ENCODE measurements at places on chromosomes 2 and 18. TPM values are rescaled to one million over a fixed set of nuclear protein-coding genes. Genes with fewer than 3 reads are reported as not detected.

The PRKCE gene
- total RNA-seq: 12.8 TPM

DNA sequence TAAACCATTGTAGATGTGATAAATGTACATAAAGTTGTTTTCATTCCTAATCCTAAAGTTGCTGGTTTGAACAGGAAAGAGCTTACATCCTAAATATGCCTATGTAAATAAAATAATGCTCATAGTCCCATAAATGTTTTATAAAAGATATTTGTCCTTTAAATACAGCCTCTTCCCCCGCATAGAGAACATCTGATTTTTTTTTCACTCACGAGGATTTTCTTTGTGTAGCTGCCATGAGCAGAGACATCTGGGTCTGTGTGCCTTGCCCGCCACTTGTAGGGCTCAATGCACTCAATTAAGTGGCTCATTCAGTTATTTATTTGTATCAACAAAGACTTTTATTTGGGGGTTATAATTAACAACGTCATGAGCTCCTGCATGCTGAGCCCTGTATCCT is 72.8 kb downstream of the SOWAHC start:
- no peaks in the 10 kb centered on the region for H3K27me3 ChIP-seq
- H3K4me1 ChIP-seq: peaks cover 26% of the 10 kb centered on the region
- no peaks in the 10 kb centered on the region for H3K36me3 ChIP-seq
- no peak overlapping the region for H3K27ac ChIP-seq

The GALR1 gene
- not detected for total RNA-seq

DNA sequence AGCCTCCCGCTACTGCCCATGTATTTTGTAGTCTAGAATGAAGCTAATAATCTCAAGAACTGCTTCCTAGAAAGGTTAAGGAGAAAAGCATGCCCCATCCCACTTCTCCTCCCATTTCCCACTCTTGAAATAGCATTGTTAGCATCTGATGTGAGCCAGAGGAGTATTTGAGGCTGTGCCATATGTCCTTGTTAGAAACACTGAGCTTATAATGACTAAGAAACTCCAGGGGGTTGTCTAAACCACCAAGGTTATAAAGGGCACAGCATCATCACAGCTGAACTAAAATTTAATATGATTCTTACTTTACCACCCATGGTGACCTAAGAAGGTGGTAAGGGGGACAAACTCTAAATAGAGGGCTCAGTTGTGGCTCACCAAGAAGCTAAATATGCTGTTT is 16.6 kb downstream of the TSPYL6 start:
- peaks cover 4% of the 10 kb centered on the region for H3K4me1 ChIP-seq
- H3K27ac ChIP-seq: no peak overlapping the region
- H3K36me3 ChIP-seq: no peaks in the 10 kb centered on the region
- H3K4me3 ChIP-seq: no peak overlapping the region
- H3K27me3 ChIP-seq: no peaks in the 10 kb centered on the region

GRCh38 chr2:10284108-10284870 is 18.4 kb upstream of the HPCAL1 start:
- no peak for DNase-seq
- H3K36me3 ChIP-seq: no peaks in the 10 kb centered on the region
- H3K4me1 ChIP-seq: no peaks in the 10 kb centered on the region
- no peak overlapping the region for H3K4me3 ChIP-seq

GRCh38 chr18:29164993-29165599 is 988.2 kb upstream of the CDH2 start:
- H3K27me3 ChIP-seq: no peaks in the 10 kb centered on the region
- no peak for DNase-seq
- H3K4me3 ChIP-seq: no peak overlapping the region
- no peaks in the 10 kb centered on the region for H3K4me1 ChIP-seq
- H3K36me3 ChIP-seq: no peaks in the 10 kb centered on the region

The DHRS9 gene
- not detected for total RNA-seq

GRCh38 chr2:19893520-19894133 is 8.2 kb downstream of the TTC32 start:
- no peak for DNase-seq
- H3K4me3 ChIP-seq: no peak overlapping the region
- no peaks in the 10 kb centered on the region for H3K36me3 ChIP-seq

The LBX2 gene
- not detected for total RNA-seq

- H3K27ac ChIP-seq: peak overlapping the region; percentile 26
- H3K4me3 ChIP-seq: peak overlapping the region; percentile 92
- no peak for DNase-seq
- no peaks in the 10 kb centered on the region for H3K36me3 ChIP-seq
- H3K27me3 ChIP-seq: no peaks in the 10 kb centered on the region
Measured at GRCh38 chr2:238203973-238204683, 633 bp upstream of the ILKAP start.

DNA sequence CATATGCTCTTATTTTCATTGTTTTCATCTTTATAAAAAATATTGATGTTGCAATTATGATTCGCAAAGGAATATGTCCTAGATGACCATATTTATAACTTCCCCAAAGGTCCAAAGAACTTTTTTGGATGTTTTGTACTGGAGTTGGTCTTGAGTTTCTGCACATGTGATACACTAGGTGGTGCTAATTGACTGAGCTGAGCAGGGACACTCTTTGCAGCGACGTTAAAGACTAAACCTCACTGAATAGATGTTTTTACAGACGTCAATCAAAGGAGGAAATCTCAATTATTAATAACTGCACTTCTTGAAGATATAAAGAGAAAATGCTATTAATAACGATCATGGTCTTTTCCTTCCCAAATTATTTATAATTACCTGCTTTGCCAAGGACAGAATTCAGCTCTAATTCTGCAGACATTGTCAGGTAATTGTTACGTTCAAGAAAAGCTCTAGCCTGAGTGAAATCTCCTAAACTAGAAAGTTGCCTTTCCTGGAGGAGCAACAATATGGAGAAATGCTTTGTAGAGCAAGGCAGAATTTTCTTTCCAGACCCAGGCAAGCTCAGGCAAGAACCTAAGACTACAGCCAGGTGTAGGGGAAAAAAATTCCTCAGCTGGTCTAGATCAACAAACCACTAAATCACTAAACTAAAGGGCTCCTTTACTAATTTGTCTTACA is 119.3 kb upstream of the RBBP8 start:
- no peak overlapping the region for H3K27ac ChIP-seq
- H3K36me3 ChIP-seq: no peaks in the 10 kb centered on the region
- DNase-seq: no peak
- no peaks in the 10 kb centered on the region for H3K27me3 ChIP-seq

GRCh38 chr2:108611021-108611420 is 76.8 kb downstream of the LIMS1 start:
- H3K4me3 ChIP-seq: no peak overlapping the region
- H3K27me3 ChIP-seq: no peaks in the 10 kb centered on the region
- H3K36me3 ChIP-seq: no peaks in the 10 kb centered on the region
- no peak for DNase-seq
- H3K4me1 ChIP-seq: peaks cover 15% of the 10 kb centered on the region

DNA sequence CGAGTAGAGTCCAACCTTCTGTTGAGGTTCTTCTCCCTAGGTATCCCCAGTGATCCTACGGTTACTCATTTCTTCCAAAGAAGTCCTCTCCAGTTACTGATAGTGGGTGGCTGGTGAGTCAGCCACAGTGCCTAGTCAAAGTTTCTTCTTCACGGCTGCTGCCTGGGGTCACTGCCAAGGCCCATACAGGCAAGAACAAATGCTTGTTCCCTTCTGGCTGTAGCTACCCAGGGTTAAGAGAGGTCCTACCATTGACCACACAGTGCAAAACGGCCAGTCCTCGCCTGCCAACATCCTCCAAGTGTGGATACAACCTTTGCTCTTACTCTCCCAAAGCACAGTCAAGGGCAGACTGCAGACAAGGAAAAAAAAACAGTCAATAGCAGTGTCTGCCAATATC is 2.9 kb upstream of the PTPN4 start:
- no peak overlapping the region for H3K27ac ChIP-seq
- no peak overlapping the region for H3K4me3 ChIP-seq
- peaks cover 5% of the 10 kb centered on the region for H3K4me1 ChIP-seq
- H3K36me3 ChIP-seq: no peaks in the 10 kb centered on the region

GRCh38 chr2:233084488-233084887 is 24.3 kb downstream of the INPP5D start:
- DNase-seq: no peak
- H3K27me3 ChIP-seq: no peaks in the 10 kb centered on the region
- no peaks in the 10 kb centered on the region for H3K36me3 ChIP-seq
- H3K27ac ChIP-seq: no peak overlapping the region
- no peak overlapping the region for H3K4me3 ChIP-seq
- H3K4me1 ChIP-seq: no peaks in the 10 kb centered on the region

- peak; percentile 73 for DNase-seq
- H3K4me1 ChIP-seq: peaks cover 5% of the 10 kb centered on the region
- H3K4me3 ChIP-seq: peak overlapping the region; percentile 93
- H3K27ac ChIP-seq: peak overlapping the region; percentile 87
- H3K27me3 ChIP-seq: no peaks in the 10 kb centered on the region
Measured at GRCh38 chr2:27051902-27052645, 606 bp downstream of the AGBL5 start.

DNA sequence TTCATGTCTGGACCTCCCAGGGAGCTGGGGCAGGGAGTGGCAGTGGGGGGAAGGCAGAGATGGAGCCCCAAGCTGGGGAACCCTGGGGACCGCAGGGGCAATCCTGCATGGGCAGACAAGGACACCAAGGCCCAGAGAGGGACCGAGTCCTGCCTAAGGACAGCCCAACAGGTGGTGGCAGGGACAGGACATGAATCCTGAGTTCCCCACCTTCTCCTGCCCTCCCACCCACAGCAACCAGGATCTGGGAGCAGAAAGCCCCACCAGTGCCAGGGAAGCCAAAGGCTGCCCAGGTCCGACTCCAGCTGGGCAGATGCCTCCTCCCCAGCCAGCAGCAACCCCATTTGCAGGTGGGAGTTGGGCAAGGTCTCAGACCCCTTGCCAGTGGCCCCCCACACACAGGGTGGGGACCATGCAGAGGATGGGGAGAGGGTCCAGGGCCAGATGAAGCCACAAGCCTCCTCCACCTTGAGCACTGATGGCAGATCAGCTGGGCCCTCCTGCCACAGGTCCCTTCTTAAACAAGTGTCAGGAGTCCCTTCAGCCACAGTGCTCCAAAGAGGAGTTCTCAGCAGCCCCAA is 6.3 kb downstream of the ADRA2B start:
- DNase-seq: no peak
- no peaks in the 10 kb centered on the region for H3K36me3 ChIP-seq
- no peak overlapping the region for H3K27ac ChIP-seq
- H3K4me1 ChIP-seq: peaks cover 8% of the 10 kb centered on the region
- H3K4me3 ChIP-seq: no peak overlapping the region

- no peak overlapping the region for H3K27ac ChIP-seq
- DNase-seq: no peak
- no peaks in the 10 kb centered on the region for H3K27me3 ChIP-seq
- H3K4me1 ChIP-seq: no peaks in the 10 kb centered on the region
- H3K36me3 ChIP-seq: no peaks in the 10 kb centered on the region
- H3K4me3 ChIP-seq: no peak overlapping the region
Measured at GRCh38 chr2:44687686-44688455, 253.6 kb upstream of the SIX3 start.

The ANKMY1 gene
- 13.7 TPM for total RNA-seq

DNA sequence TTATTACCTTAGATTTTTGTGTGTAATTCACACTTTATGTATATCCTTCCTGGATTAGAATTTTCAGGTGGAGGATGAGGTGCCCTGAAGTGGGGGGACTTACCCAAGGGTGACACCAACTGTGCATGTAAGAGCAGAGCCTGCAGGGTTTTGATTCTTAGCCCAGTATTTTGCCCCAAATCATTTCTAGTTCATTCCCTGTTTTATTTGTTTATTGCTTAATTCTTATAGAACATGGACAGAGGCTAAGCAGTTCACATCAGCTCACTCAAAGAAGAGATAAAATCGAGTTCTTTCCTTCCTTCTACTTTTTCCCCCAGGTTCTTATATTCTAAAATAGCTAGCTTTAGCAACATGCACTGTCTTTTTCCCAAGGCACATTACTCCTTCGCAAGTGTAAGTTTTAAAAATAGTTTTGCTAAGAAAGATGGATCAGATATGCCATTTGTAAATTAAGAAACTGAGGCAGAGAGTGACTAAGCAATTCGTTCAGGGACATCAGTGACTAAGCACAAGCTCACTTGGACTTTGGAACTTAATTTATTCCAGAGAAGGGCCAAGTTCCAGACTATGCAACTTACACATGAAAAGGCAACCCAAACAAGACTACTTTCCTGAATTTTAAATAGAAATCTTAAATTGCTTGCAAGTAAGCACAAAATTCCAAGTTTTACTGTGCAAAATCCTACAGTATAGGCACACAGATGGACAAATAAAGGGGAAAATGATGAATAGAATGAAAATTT is 427.9 kb upstream of the POU3F3 start:
- no peaks in the 10 kb centered on the region for H3K27me3 ChIP-seq
- H3K4me3 ChIP-seq: no peak overlapping the region
- no peaks in the 10 kb centered on the region for H3K36me3 ChIP-seq
- no peak for DNase-seq
- no peaks in the 10 kb centered on the region for H3K4me1 ChIP-seq

The RAPH1 gene
- 11.1 TPM for total RNA-seq

DNA sequence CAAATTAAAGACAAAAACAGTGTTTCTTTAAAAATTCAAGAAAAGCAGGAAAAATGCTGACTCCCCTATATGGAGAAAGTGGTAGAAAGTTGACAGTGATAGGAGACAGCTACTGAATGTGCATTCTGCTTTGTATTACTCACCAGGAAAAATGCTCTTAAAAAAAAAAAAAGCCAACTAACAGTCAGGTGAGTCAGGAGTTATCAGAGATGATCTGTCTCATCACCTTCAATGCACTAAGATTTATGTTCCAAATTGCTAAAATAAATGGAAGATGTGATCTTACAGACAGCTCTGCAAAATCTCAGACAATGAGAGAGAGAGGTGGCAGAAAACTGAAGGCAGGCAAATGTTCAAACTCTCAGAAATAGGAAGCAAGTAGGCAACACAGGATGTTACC is 47.6 kb upstream of the ZNF521 start:
- H3K27me3 ChIP-seq: no peaks in the 10 kb centered on the region
- H3K4me1 ChIP-seq: no peaks in the 10 kb centered on the region
- H3K4me3 ChIP-seq: no peak overlapping the region
- DNase-seq: no peak
- no peak overlapping the region for H3K27ac ChIP-seq

The FSIP2 gene
- 1.0 TPM for total RNA-seq
